ENCODE measurements at places on chromosomes 12 and 14.

GRCh38 chr12:1469070-1469469 lies 125.3 kb downstream of the FBXL14 start:
- DNase-seq: no peak

DNA sequence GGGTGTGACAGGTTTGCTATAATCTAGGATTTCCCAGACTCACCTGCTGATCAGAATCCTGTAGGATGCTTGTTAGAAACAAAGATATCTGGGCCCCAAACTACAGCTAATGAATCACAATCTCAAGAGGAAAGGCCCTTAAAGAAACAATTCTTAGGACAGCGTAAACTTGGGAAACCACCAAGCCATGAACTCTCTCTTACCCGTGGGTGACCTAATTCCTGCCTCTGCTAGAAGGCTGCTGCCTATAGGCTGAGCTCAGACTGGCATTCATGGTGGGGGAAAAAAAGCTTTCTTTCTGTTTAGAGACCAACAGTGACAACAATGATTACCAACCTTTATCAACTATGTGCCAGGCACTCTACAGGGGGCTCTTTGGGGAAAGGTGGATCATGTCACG lies 213.9 kb upstream of the FKBP4 start:
- no peak for DNase-seq

- DNase-seq: peak; percentile 11
Observed at GRCh38 chr14:50943943-50944646, at the start of gene PYGL. Gene PYGL, minus strand, starts transcription at chr14:50944483. Its CDS starts 80 bp downstream, at chr14:50944403.

DNA sequence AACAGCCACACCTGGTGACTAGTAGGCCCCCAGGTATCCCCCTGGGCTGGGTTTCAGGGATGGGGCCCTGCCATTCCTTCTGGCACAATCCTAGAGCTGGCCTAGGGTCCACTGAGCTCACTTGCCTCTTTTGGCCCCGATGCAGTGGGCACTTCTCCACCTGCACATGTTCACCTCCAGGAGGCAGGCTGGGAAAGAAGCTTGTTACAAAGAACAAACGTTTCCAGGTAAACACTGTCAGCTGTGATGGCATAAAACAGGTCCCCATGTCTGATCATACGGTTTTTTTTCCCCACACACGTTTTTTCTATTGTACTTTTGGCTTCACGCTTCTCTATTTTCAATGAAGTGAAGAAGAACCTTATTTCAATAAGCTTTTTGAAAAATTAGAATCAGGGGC lies 15.8 kb upstream of the HVCN1 start:
- no peak for DNase-seq

DNA sequence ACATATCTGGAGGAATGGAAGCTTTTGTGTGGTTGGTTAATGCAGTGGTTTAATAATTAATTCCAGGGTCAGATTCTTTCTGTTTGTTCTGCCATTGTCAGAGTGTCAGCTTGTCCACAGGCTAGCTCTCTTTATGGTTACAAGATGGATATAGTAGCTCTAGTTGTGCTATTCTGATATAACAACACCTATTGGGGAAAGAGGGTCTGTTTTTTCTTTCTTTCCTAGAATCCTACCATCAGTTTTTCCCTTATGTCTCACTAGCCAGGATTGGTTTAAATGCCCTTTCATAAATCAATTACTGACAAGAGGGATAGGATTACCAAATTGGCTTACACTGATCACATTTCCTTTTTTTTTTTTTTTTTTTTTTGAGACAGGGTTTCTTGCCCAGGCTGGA lies 27.8 kb downstream of the CNOT2 start:
- DNase-seq: no peak

DNA sequence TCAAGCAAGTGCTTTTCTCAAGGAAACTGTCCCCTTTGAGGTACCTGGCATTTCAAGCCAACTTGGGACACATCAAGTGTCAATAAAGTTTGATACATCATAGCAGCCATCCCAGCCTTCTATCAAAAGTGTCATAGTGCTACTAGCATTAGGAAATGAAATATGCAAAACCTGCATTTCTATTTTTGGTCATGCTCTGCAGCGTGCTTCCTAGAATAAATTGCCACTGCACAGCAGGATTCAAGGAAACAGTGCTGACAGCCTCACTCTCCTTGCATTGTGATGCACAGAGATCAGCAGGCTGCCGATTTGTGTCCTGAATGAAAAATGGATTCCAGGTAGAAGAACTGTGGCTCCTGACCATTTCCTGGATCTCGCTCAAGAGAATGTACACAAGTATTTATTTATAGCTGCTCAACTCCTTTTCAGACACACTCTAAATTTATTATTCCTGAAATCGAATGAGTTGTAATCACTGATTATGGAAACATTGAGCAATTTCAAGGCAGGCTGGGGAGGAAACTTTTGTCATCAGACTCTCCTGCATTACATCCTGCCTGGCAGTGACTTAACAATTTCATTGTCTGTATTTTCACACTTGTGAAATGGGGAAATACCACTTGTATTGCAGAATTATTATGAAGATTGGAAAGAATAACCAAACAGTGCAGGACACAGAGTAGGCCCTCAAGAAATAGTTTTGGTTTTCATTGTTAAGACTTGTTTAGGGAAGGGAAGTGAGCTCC lies 120.9 kb downstream of the SLC38A6 start:
- no peak for DNase-seq

- no peak for DNase-seq
Observed at GRCh38 chr12:107053709-107054108, 39.6 kb downstream of the CRY1 start.

DNA sequence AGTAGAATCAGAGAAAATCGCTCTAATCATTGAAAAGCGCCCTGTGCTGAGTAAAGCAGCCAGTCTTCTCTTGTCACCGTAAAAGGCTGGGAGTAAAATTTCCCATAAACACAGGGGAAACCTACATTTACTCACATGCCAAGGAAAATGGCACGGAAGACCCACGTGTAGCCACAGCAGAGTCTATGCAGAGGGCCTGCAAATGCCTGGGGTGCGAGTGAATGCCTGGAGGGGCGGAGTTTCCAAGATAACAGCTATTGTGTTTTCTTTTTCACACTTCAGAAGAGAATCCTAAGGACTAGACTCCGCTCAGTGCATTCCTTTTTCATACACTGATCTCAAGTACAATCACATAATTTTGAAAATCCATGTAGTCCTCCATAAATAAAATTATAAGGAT lies 159.9 kb upstream of the FOXN3 start:
- DNase-seq: no peak

- DNase-seq: peak; percentile 61
Observed at GRCh38 chr12:8544295-8544694, 3.6 kb upstream of the CLEC4E start.
